ENCODE measurements at places on chromosomes 11 and 22. TPM values are rescaled to one million over a fixed set of nuclear protein-coding genes. Genes with fewer than 3 reads are reported as not detected.

Gene GNG3
- total RNA-seq: 0.40 TPM

Gene PDGFD
- total RNA-seq: 37.6 TPM

Gene ADAMTS15
- total RNA-seq: 3.2 TPM

Gene ASCC2
- 60.7 TPM for total RNA-seq

Gene KREMEN1
- 7.3 TPM for total RNA-seq

Gene INPP5J
- 8.7 TPM for total RNA-seq

Gene FGF3
- total RNA-seq: not detected

Gene RGL4
- total RNA-seq: 0.49 TPM

Data from mucosa of gallbladder (tissue), 1 donor.